ENCODE measurements at places on chromosomes 5 and 9. TPM values are rescaled to one million over a fixed set of nuclear protein-coding genes. Genes with fewer than 3 reads are reported as not detected.

Gene IFNA2
- not detected for total RNA-seq

Gene MARCHF11
- total RNA-seq = not detected

Gene CDH12
- not detected for total RNA-seq

Gene OR13J1
- not detected for total RNA-seq

Gene MEIKIN
- not detected for total RNA-seq

Gene PKD2L2
- not detected for total RNA-seq

Gene ARHGEF37
- total RNA-seq = 7.1 TPM

Gene WNT8A
- not detected for total RNA-seq

Gene KIF20A
- total RNA-seq = 21.6 TPM

Gene PCDHGC5
- total RNA-seq = 7.3 TPM

Gene FST
- 189 TPM for total RNA-seq

Gene TMEM38B
- 17.7 TPM for total RNA-seq

Gene SEMA6A
- 0.23 TPM for total RNA-seq

Gene CKMT2
- total RNA-seq = 15.1 TPM

Gene LURAP1L
- 25.4 TPM for total RNA-seq

Gene ASS1
- total RNA-seq = 138 TPM

Gene SPINK1
- total RNA-seq = 0.66 TPM

Gene CCDC192
- not detected for total RNA-seq

Gene GMCL2
- total RNA-seq = not detected

Gene MVB12B
- total RNA-seq = 3.5 TPM

Gene TUBB4B
- 145 TPM for total RNA-seq

Gene SLC6A7
- not detected for total RNA-seq

Gene ZDHHC11B
- total RNA-seq = not detected

Gene C5orf52
- not detected for total RNA-seq

Gene ZNF366
- 0.07 TPM for total RNA-seq

Gene TXNDC8
- total RNA-seq = not detected

Gene SLC45A2
- total RNA-seq = 0.17 TPM

Gene OTP
- total RNA-seq = not detected

Gene ZNF462
- total RNA-seq = 18.2 TPM

Gene PRR7
- total RNA-seq = 11.4 TPM

Gene ACOT12
- 1.1 TPM for total RNA-seq

Gene C9orf50
- total RNA-seq = 0.26 TPM

Gene SEMA4D
- 0.78 TPM for total RNA-seq

Gene SRA1
- total RNA-seq = 26.8 TPM

Gene FOXD4L4
- total RNA-seq = 0.20 TPM

Gene INSYN2B
- total RNA-seq = 2.1 TPM

Gene LRRC26
- total RNA-seq = not detected

Gene CCNI2
- not detected for total RNA-seq

Gene IFNA21
- total RNA-seq = not detected

Gene SHISAL2B
- total RNA-seq = not detected

Gene PRRC2B
- total RNA-seq = 117 TPM

Gene SOHLH1
- total RNA-seq = not detected
